ENCODE measurements at places on chromosomes 13 and 19.

DNA sequence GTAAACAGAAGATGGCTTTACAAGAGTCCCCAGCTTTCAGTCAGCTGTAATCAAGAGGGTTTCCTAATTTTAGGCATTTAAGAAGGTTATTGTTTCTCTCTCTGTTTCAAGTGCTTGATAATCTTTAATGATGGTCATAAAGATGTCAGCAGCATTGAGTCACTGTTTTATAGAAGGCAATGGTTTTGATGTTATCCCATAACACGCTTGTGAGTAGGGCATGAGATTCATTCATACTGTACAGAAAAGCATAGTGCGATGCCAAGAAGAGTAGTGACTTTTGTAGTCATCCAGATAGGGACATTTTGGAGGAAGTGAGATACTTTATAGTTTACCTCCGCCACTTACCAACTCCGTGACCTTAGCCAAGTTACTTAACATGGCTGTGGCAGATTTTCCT, 364.2 kb upstream of the SLC10A2 start:
- no peak for DNase-seq

DNA sequence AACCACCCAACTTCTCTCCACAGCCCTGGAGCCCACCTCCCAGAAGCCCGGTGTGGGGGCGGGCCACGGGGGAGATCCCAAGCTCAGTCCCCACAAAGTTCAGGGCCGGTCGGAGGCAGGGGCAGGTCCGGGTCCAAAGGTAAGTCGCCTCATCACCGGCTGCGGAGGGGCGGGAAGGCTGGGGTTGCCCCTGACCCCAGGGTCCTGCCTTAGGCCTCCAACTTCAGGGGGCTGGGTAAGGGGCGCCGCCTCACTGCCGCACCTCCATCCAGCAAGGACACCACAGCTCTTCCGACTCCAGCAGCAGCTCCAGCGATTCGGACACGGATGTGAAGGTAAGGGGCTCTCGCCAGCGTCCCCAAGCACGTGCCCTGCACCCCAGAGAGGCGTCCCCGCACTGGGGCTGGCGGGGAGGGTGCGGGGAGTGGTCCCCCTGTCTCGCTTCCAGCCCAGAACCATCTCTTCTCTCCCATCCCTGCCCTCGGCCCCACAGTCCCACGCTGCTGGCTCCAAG, 358 bp downstream of the C19orf33 start:
- peak; percentile 52 for DNase-seq

- no peak for DNase-seq
These were observed 24.4 kb downstream of the ALOX5AP start for GRCh38 chr13:30759748-30760147.

DNA sequence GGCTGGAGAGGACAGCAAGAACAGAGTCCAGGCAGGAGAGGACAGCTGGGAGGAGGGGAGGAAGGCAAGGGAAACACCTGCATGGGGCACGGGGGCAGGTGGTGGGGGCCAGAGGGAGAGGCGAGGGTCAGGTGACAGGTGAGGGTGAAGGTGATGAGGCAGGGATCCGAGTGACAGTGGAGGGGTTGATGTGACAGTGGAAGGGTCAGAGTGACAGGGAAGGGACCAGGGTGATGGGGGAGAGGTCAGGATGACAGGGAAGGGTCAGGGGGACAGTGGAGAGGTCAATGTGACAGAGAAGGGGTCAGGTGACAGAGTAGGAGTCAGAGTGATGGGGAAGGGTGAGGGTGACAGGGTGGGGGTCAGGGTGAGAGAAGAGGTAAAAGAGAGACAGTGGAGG, 29.1 kb downstream of the C19orf81 start:
- no peak for DNase-seq

DNA sequence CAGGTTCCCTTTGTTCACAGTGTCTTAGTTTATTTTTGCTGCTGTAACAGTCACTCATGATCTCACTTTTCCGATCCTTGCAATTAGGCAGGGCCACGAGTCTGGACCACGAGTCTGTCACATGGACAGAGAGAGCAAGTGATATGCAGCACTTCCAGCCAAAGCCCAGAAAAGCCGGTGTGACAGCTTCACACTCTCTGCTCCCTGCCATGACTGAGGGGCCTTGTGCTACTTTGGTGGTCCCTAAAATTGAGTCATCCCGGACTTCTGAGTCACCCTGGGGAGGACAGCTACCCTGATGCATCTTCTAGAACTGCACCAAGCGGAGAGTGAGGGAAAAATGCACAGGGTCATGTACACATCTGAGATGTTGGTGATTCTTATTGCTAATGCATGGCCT, 179.6 kb downstream of the EFNB2 start:
- no peak for DNase-seq

- DNase-seq: peak; percentile 40
These were observed 63.6 kb upstream of the NFIC start for GRCh38 chr19:3302755-3303154.

GRCh38 chr13:41411522-41411921, 45.8 kb upstream of the RGCC start:
- peak; percentile 50 for DNase-seq

- no peak for DNase-seq
These were observed 3.5 kb upstream of the CD320 start for GRCh38 chr19:8311461-8312260.

GRCh38 chr13:94033830-94034642, 445.4 kb downstream of the DCT start:
- DNase-seq: peak; percentile 29

DNA sequence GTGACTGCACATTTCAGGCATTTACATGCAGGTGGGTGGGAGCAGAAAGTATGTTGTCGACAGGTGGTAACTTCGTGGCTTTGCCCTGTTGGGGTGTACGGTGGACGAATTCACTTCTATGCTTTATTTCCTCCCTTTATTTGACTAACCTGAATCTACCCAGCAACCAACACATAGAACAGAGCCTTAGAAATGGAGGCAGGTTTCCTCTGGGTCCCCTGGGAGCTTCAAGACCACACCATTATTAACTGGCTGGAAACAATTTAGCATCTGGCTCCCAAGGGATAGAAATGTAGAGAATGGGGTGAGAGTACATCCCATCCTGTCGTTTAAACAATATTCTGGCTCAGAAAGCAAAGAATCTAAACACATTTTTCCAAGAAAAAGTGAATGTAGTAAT, 244.4 kb downstream of the DLEU7 start:
- DNase-seq: no peak

DNA sequence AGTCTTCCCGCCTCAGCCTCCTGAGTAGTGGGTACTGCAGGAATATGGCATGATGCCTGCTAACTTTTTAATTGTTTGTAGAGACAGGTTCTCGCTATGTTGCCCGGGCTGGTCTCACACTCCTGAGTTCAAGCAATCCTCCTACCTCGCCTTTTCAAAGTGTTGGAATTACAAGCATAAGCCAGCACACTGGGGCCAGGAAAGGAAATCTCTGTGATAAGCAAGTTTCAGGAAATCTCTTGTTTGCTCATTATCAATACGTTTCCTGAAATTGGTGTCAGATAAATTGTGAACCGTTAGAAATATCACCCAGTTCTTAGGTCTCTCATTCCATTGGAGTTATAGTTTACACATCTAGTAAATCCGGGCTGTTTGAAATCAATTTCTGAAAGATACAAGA, 14.2 kb downstream of the WBP4 start:
- DNase-seq: no peak

DNA sequence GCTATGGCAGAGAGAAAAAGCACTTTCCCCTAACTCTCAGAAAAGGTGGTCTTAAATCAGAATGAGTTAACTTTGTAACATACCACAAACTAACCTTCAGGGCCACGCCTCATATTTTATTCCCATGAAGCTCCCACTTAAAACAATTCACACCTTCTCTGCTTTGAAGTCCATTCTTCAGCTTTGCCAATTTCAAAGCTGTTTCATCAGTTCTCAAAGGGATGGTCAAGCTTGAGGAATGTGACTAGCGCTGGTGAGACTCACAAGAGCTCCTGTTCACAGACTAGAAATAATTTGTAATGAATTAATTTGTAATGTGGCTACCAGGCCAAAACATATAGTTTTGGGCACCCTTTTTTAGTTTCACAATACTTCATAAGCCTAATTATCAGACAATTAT, 68.2 kb downstream of the STK24 start:
- DNase-seq: no peak

DNA sequence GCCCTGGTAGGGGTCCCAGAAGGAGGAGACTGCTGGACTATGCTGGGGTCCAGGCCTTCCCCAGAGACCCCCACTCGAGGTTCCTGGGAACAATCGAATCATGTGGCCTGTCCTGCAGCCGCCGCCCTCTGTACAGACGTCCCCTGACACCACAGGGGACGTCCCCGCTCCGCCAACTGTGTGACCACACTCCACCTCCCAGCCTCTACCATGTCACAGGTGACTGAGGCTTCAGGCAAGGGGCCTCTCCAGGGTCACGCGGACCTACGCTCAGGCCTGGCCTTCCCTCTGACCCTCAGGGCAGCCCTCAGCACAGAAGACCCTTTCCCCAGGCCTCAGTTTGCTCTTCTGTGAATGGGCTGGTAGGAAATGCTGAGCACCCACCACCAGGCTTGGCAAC, 13.1 kb upstream of the TMEM161A start:
- DNase-seq: no peak

GRCh38 chr13:111034811-111035210, 80.3 kb upstream of the ARHGEF7 start:
- no peak for DNase-seq

- DNase-seq: peak; percentile 85
These were observed 17.7 kb downstream of the RFX2 start for GRCh38 chr19:6092329-6093286.

Data from GM23338 (cell line).